ENCODE measurements at places on chromosomes 1 and 21. TPM values are rescaled to one million over a fixed set of nuclear protein-coding genes. Genes with fewer than 3 reads are reported as not detected.

DNA sequence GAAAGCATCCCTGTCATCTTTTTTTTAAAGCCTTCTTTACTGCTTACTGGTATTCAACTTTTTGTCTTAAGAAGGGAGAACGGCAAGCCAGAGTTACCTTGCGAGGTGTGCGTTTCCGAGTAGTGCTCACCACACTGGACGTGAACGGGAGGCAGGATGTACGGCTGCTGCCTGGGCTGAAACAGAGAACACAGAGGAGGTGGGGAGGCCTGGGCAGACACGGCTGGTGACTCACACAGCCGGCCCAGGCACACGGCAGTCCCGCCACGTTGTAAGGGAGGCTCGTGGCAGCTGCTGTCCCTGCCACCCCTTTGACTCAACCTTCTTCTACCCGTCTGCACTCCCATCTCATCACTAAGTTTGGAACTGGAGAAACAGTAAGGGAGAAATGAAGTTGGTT, 105.8 kb downstream of the SMYD2 start:
- peak; percentile 94 for DNase-seq

- DNase-seq = peak; percentile 38
Observed at GRCh38 chr1:91876040-91876470, 9.9 kb downstream of the TGFBR3 start.

DNA sequence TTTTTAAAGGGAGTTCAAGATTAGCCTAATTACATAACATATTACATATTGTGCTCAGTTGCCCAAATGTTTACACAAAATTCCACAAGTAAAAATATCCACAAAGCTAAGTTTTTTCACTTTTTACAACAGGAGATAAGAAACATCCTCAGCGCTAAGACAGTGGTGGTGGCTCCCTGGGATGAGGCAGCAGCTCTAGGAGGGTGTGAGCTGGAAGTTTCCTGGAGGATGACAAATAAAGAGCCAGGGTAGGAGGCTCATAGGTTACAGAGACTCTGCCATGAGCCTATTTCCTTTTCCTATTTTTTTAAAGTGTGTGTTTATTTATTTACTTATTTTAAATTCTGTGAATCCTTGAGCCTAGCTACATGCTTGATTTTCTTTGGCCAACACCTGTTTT, 91.7 kb downstream of the COL24A1 start:
- DNase-seq = no peak

FCRLB gene
- total RNA-seq = 1.8 TPM

- peak; percentile 96 for DNase-seq
Observed at GRCh38 chr1:8873506-8874229, 4.8 kb downstream of the ENO1 start.

DNA sequence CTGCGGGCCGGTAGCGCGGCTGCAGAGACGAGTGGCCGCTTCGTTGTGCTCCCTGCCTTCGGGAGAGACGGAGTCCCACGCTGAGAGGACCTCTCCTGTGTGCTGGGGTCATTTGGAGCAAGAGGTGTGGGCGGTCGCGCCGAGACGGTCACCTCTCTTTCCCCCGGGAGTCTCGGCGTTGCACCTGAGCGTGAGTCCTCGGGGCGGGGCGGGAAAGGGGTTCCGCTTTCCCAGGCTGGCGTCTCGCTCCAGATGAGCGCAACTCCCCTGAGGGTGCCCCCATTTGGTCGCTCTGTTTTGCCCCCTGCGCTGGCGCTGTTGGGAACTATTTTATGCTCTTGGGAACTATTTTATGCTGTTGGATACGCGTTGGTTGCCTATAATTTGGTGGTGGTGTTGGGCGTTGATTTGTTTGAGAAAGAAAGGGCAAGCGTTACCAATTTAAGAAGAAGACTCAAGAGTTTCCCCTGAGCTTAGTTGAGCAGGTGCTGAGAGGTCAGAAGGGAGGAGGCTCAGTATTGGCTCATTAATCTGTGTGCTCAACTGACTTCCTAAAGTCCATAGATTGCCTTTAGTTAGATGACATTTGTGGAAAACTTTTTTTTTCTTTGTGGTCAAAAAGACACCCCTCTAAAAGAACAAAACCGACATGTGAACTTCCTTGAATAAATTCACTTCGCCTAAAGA, 683 bp downstream of the LRRC8B start:
- DNase-seq = peak; percentile 59

- no peak for DNase-seq
Observed at GRCh38 chr1:37699147-37699546, 6.8 kb downstream of the CDCA8 start.

DNA sequence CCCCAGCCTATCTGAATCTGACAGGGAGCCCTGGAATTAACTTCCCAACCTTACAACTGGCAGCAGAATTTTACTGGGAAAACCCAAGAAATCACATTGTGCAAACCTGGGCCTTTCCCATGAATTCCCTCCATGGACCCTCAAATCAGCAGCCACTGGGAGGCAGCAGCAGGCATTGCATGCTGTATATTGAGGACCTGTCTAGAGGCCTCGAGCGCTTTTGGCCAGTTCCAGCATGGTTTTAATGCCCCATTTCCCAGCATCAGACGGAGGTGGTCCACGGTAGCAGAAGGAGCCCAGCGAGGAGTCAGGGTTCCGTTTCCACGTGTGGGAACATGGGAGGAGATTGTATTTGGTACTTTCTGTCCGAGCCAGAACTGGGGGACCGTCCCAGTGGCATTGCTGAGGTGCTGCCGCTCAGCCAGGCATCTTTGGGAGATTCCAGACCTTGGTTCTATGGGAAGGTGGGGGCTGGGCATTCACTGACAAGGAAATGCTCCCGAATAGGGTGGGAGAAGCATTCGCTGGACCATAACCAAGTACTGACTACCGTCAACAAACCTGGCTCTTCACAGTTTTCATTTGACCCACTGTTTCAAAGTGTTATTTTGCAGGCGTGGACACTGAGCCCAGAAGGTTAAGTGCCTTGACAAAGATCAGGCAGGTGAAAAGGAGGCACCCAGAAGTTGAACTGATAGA, 15.9 kb downstream of the BMP8A start:
- peak; percentile 73 for DNase-seq

SYF2 gene
- total RNA-seq = 41.5 TPM

GRCh38 chr1:201905234-201905890, 16.7 kb downstream of the SHISA4 start:
- no peak for DNase-seq

DNA sequence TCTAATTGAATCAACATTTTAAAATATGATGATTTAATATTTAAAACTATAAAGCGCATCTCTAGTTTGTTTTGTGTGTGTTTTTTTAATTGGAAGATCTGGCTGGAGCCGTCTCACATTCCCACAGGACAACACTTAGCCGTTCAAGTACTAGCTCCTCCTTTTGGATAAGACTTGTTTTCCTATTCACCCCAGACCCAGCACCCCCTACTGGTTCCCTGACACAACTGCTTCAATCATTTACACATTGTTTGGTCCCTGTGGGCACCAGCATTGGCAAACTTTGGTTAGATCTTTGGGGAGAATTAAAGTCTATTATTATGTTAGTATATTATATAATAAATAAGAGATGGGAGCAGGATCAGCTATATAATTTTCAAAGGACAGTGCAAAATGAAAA, 34.5 kb downstream of the TYW3 start:
- DNase-seq = no peak

LCK gene
- 0.29 TPM for total RNA-seq

- no peak for DNase-seq
Observed at GRCh38 chr1:236880209-236880608, 85.1 kb downstream of the MTR start.

LRRC71 gene
- total RNA-seq = 0.59 TPM

DNA sequence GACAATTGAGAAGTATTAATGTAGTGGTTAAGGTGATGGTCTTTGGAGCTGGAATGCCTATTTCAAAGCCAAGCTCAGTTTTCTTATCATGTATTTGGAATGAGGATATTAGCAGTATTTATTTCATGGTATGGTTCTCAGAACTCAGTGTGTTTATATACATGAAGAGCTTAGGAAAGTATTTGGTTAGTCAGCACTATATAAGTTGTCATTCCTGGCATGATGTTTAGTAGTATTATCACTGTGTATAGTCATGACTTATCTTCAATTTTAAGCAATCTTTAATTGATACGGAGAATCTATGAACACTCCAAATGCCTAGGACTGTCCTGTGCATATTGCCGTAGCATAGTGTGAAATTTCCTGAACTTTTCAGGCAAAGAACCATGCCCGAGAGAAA, 501.9 kb upstream of the USP24 start:
- no peak for DNase-seq

DNA sequence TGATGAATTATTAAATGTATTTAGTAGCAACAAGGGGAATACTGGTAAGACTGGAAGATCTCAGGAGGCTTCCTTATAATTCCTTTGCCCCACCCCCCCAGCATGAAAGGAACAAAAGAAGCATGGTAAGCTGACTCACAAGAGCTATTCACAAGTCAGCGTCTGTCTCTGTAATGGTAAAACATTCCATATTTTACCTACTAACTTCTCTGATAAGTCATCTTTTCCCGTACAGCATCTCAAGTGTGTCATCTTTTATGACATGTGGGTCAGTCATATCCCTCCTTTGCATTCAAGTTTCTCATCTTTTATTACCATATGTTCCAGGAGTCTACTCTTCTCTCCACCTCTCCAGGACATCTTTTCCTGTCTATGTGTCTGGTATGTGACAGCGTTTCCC, 241.3 kb downstream of the PLA2G4A start:
- no peak for DNase-seq

ACKR1 gene
- not detected for total RNA-seq

PTGFR gene
- 81.9 TPM for total RNA-seq

GRCh38 chr1:65478379-65479026, 58.0 kb downstream of the LEPR start:
- DNase-seq = no peak

NHLH2 gene
- not detected for total RNA-seq

DNA sequence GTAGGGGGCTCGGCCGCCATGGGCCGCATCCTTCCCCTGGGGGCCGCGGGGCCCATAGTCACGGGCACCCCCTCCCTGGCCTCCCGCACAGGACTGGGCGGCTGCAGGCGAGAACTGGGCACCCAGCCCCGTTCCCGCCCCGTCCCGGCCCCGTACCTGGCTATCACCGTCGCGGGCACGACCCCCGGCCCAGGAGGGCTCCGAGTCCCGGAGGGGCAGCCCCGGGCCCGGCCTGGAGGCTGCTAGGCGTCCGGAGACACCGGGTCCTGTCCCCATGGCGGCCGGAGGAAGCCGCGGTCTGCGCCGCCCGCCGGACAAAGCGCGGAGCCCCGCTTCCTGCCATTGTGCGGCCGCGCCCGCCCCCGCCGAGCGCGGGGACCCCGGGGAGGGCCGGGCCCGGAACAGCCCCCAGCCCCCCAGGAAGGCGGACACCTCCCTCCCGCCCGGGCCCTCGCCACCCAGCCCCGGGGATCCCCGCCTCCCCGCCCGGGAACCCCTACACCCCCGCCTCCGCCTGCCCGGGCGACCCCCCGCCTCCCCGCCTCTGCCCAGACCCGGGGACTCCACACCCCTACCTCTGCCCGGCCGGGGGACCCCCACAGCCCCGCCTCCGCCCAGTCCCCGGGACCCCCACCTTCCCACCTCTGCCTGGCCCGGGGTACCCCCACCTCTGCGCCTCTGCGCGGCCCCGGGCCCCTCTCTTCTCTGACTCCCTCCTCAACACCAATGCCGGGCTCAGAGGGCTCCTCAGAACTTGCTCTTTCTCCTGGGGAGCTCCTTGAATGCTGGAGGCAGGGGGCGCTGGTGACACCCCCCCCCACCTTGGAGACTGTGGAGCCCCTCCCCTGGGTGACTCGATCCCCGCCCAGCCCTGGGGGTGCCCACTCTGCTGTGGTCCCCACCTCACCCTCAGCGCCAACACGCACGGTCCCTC, 6.0 kb downstream of the PLEKHG5 start:
- peak; percentile 93 for DNase-seq

Measured in osteoblast (primary cell).